ENCODE measurements at places on chromosomes 1 and 21.
A peak's percentile ranks its signal among the peaks of the same experiment; 100 is the strongest.

GRCh38 chr1:150804671-150805070 is 3.4 kb downstream of the CTSK start:
- DNase-seq = no peak

DNA sequence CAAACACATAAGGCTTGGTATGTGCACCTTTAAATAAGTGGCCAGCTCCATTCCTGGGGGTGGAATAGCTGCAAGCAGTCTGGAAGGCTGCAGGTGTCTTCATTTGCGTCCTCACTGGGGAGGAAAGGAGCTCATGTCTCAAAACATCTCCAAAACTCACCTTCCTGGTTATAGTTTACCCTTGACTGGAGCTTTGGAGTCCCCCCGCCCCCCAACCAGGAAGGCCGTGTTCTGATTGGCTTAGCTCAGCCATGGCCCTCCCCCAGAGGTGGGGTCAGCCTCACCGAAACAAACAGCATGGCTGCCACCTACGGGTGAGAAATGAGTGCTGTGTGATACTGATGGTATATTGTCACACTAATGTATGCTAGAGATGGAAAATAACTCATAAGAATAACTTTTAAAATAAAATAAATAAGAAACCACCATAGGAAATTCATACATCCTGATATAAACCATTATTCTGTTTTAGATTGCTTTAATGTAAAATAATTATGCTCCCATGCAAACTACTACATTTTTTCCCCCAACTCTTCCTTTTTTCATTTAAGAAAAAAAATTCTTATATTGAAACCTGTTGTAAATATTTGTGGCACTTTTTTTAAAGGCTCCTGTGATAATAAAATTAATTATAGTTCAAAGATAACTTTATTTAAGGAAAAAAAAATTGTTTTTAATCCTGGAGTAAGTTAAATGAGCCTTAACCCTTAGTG is 90.8 kb downstream of the ZP4 start:
- DNase-seq = no peak

GRCh38 chr1:11693024-11693590 is 1.6 kb downstream of the DRAXIN start:
- peak; percentile 15 for DNase-seq

DNA sequence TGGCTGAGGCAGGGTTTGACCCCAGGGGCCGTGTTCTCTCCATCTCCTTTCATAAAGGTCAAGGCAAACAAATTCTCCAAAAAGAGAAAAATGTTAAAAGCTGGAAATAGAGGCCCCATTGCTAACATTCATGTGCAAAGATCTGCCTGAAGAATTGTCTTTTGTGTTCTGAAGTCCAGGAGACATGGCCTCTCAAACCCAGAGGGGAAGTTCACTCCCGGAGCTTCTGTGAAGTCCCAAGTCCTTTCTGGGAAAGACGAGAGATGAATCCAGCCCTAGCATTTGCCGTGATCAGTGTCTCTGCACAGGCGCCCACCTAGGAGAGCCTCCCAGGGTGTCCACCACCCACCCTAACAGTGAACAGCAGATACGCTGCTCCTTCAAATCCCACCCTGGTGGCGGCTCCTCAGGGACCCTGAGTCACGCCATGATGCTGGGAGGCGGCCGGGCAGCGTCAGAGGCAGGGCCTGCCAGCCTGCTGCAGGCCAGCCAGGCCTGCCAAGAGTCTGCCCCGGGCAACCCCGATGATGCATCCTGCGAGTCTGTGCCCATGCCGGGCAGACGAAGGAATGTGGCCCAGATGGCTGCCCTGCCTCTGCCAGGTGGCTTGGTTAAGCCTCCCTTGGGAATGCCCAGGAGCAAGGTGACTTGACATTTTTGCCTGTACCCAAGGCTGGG is 5.2 kb upstream of the C2CD2 start:
- DNase-seq = no peak

GRCh38 chr1:85316321-85316720 is 39.9 kb upstream of the BCL10 start:
- DNase-seq = no peak

DNA sequence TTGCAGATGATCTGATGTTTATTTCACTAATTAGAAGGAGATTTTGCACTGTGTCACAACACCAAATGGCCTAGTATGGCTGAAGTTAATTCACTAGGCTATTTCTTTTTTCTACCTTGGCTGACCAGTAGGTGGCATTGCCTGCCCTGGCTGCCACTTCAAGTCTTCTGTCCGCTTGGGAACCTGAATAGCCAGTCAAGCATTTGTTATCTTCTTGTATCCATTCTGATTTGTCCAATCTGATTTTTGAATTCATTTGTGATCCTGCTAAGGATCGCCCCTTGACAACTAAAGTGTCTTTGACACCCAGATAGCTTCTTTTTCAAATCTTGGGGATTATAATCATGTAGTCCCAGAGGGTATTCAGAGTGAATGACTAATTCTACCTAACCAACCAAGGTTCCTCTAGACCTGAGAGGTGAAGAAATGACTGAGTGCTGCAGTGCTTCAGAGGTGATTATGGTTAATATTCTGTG is 99.4 kb downstream of the GIPC2 start:
- DNase-seq = no peak

DNA sequence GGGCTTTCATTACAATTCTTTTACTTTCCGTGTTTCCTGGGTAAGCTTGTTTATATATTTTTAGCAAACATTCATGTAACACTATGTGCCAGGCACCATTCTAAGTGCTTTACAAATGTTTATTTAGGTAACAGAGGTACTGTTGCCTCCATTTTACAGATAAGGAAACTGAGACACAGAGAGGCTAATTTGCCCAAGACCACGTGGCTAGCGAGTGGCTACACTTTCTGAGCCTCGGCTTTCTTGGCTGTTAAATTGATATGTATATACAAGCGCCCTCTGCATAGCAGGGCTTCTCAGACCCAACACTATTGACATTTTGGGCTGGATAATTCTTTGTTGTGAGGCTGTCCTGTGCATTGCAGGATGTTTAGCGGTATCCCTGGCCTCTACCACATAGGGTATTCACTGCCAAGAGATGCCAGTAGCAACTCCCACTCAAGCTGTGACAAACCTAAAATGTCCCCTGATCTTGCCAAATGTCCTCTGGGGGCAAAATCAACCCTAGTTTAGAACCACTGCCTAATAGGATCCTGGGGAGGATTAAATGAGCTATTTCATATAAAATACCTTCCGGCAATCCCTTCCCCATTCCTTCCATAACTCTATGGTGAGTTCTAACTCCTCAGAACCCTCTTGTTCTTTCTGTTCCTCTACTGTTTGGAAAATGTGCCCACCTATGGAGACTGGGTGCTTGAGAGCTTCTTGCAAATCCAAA is 17.2 kb upstream of the ID3 start:
- no peak for DNase-seq

GRCh38 chr1:234918181-234918841 is 210.3 kb downstream of the TOMM20 start:
- no peak for DNase-seq

Data from activated CD4-positive, CD25-positive, alpha-beta regulatory T cell (primary cell).